Right atrium auricular region (tissue), 2 donors: ENCODE measurements at places on chromosomes 6 and 20. TPM values are rescaled to one million over a fixed set of nuclear protein-coding genes. Genes with fewer than 3 reads are reported as not detected.

TRIM38 gene
- 5.2 TPM for total RNA-seq

C6orf141 gene
- total RNA-seq: 0.75 TPM

OR2J3 gene
- total RNA-seq: not detected

MSH5 gene
- 0.37 TPM for total RNA-seq

TENT5A gene
- 21.1 TPM for total RNA-seq

ANKEF1 gene
- total RNA-seq: 2.6 TPM

MAP7 gene
- 1.3 TPM for total RNA-seq

ZSCAN23 gene
- total RNA-seq: 0.79 TPM

GMDS gene
- 11.1 TPM for total RNA-seq
